Uterine smooth muscle cell (primary cell): ENCODE measurements at places on chromosomes 2 and 18. TPM values are rescaled to one million over a fixed set of nuclear protein-coding genes. Genes with fewer than 3 reads are reported as not detected.

Gene DPP4
- total RNA-seq = 40.4 and 89.7 TPM in 2 replicates

Gene TTN
- 1.7 and 3.9 TPM in 2 replicates for total RNA-seq

Gene C2orf66
- under 0.01 and 0.12 TPM in 2 replicates for total RNA-seq

Gene FAM228A
- total RNA-seq = under 0.01 and 0.11 TPM in 2 replicates

Gene POTEJ
- not detected in 2 replicates for total RNA-seq

Gene LRRTM1
- total RNA-seq = 0.25 and 0.44 TPM in 2 replicates

Gene ATP6V1B1
- total RNA-seq = 0.55 and 0.62 TPM in 2 replicates
